ENCODE measurements at places on chromosomes 11 and 22.

DNA sequence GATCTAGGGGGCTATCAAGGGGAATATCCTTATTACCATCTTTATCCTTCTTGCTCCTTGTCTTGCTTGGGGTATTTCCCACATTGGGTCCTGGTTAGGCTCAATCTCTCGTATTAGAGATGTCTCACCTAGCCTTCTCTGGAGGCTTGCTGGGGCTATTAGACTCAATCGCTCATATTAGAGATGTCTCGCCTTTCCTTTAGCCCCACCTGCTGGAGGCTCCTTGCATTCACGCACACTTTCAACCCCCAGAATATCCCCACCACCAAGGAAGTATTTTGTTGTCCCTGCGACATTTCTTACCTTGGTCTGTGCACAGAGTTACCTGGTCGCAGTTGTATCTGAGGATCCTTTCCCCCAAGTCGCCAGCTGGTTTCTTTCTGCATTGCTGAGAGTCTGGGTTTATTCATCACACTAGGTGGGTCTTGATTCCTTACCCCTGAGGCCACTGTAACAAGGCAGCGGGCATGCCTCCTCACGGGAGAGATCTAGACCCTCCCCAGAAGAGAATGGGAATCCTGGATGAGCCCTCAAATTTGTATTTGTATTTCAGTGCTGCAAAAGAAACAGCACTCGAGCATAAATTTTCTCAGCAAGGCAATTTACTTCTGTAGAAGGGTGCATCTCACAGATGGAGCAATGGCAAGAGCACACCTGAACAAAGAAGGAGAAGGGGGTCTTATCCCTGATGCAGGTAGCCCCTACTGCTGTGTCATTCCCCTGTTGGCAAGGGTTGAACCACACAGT is 15.9 kb upstream of the HYLS1 start:
- DNase-seq, result no peak

DNA sequence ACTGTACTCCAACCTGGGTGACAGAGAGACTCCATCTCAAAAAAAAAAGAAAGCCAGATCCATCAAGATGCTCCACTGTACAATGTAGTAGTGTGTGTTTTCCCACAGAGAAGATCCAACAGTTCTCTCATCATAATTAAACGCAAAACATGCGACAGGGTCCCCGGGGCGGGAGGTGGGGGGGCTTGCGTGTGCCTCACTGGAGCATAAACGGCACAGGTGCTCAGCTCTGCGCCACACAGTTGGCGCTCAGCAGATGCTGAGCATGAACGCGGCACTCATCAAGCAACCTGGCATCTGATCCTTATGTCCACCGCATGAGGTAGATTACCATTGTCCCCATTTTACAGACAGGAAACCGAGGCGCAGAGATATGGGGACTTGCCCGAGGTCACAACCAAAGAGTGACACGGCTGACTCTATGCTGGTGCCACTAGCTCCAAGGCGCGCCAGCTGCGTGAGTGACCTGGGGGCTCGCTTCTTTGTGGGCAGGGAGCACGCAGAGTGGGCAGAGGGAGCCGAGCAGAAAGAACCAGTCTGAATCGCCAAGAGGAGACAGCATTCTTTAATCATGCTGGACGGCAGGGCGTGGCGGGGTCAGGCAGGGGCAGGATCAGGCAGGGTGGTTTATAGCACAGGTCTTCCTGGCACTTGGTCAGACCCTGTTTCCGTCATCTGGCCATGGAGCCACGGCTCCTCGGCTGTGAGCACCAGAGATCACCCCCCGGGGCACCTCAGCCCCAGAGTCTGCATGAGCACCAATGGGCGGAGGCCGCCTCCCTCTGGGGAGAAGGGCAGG is 8.2 kb downstream of the C1QTNF6 start:
- no peak for DNase-seq

DNA sequence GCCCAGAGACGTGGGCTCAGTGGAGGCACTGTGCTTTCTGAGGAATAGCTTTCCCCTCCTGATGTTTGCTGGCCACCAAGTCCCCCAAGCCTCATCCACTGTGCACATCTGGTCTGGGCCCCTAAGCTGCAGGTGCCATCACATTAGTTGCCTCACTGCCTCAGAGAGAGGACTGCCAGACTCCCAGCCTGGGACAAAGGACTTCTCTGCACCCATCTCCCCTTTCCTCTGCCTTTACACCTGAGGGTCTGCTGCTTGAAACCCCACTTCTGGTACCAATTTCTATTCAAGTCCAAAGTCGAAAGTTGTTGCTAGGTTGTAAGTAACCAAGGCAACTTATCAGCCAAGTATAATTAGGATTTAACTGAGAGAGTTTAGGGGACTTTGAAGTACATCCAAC is 3.7 kb upstream of the LZTR1 start:
- no peak for DNase-seq

GRCh38 chr11:69981119-69981784 is 96.9 kb upstream of the ANO1 start:
- DNase-seq, result no peak

GRCh38 chr22:44112191-44112590 is 68.5 kb upstream of the PARVG start:
- DNase-seq, result no peak

DNA sequence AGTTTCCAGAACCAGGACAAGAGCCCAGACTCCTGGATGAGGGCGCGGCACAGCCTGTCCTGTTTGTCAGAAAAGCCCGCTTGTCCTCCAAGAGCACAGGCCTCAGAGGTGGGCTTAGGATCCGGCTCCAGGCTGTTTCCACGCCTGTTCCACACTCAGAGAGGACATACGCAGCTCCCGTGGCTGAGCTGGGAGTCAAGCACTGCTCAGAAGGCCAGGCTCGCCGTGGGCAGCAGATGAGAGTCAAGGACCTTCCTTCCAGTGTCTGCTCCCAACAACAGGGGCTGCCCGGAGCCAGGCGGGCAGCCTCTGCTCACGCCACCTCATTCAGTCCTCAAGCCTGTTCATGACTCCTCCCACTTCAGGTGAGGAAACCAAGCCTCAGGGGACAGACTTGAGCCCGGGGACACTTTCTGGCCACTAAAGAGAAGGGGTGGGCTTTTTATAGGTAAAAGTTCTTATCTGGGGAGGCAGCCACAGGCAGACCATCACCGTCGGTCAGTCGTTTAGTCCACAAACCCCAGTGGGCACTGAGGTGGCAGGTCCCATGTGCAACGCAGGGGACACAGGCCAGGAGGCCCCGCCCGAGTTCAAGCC is 3.8 kb downstream of the CYB5R3 start:
- no peak for DNase-seq

DNA sequence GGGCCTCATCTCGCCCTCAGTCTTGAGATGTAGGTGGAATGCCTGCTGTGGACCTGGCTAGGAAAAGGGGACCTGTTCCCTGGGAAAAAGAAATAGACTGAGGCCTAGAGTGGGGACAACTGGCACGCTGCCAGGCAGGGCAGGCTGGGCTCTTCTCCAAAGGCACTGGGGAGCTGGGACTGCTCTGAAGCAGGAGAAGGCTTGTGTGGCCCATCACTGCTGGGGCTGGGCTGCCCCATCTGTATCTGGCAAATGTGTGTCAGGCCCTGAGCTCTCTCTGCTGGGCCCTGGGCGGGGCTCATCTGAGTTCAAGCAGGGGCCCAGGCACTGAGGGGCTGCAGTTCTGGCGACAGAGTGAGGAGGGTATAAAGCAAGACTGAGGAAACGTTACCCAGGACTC is 32.9 kb downstream of the ARVCF start:
- no peak for DNase-seq

DNA sequence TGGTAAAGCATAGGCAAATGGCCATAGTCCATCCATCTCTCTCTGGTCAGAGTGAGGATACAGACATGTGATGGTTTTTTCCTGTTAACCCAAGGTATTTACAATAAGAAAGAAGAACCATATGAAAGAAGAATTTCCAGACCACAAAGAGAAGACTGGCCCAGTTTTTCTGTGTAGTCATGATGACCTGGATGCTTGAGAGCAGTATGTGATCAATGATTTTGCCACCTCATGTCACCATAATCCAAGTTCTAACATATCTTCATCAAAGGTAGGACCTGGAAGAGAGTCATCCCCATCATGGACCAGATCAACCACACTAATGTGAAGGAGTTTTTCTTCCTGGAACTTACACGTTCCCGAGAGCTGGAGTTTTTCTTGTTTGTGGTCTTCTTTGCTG is at the start of gene OR4D6:
Gene OR4D6 (plus strand): TSS at position 301 of the 400 bp plus-strand sequence. CDS start 0 bp downstream, at position 301.
- DNase-seq, result no peak

- peak; percentile 69 for DNase-seq
These were observed 10.4 kb upstream of the SLCO2B1 start for GRCh38 chr11:75140269-75141138.

- no peak for DNase-seq
These were observed 187.0 kb upstream of the ANO3 start for GRCh38 chr11:26144911-26145310.

GRCh38 chr11:60848714-60849151 is 6.8 kb downstream of the CCDC86 start:
- DNase-seq, result no peak

DNA sequence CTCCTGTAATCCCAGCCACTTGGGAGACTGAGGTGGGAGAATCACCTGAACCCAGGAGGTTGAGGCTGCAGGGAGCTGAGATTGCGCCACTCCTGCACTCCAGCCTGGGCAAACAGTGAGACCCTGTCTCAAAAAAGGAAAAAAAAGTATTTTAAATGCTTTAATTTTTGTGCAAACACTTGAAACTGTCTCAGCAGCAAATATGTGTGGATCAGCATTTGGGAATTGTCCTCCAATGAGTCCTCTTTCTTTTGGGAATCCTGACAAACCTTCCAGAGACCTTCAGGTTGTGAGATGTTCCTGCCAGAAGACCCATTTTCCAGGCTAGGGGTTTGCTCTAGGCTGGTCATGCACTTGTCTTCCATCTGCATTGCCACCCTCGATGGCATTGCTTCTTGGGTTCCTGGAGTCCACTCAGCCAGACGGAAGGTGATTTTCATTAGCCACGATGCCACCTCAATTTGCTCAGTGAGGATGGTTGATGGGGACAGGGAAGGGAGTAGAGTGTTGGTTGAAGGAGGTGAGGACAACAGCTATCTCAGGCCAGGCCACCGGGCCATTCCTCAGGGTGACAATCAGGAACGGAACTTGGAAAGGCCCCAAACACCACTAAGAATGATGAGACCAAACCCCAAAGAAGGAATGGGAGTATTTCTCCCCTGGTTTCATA is 55.4 kb downstream of the ST14 start:
- no peak for DNase-seq

- DNase-seq, result no peak
These were observed 67.9 kb upstream of the WNT7B start for GRCh38 chr22:46044621-46045458.
